ENCODE measurements at places on chromosomes 2 and 18. TPM values are rescaled to one million over a fixed set of nuclear protein-coding genes. Genes with fewer than 3 reads are reported as not detected.

The SERPINB3 gene
- not detected for total RNA-seq

The RGPD8 gene
- total RNA-seq = 16.4 TPM

The M1AP gene
- total RNA-seq = not detected

GRCh38 chr2:3768960-3769765, 65.8 kb downstream of the DCDC2C start:
- DNase-seq = no peak
- no peaks in the 10 kb centered on the region for H3K4me1 ChIP-seq
- no peak overlapping the region for H3K4me3 ChIP-seq

The PDE1A gene
- 40.0 TPM for total RNA-seq

- DNase-seq = no peak
- no peaks in the 10 kb centered on the region for H3K4me1 ChIP-seq
- H3K27me3 ChIP-seq = no peaks in the 10 kb centered on the region
- no peaks in the 10 kb centered on the region for H3K36me3 ChIP-seq
- H3K27ac ChIP-seq = no peak overlapping the region
These were observed 27.9 kb upstream of the TTR start for GRCh38 chr18:31563778-31564177.

The SALL3 gene
- not detected for total RNA-seq

The DOK1 gene
- total RNA-seq = 34.2 TPM

DNA sequence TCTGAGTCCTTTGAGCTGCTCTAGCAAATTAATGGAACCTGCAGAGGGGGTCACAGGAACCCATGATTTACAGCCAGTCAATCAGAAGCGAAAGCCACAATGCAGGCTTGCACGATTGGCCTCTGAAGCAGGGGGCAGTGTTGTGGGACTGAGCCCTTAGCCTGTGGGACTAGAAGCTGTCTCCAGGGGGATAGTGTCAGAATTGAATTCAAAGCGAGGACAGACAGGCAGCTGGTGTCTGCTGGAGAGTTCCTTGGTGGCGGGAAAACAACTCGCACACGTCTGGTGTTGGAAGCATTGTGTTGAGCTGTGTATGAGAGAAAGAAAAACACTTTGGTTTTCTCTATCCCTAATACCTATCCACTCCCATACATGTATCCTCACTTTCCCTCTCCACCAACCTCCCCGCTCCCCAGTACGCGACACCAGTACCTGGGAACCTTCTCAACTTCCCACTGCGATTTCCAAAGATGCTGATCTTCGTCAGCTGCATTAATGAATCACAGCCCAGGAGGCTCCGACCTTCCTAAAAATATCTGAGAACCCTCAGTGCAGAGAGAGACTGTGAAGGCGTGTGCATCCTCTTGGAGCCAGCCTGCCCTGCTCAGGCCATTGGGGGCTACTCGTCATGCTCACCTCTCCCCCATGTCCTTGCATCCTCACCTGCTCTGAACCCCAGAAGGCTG, 88.2 kb downstream of the HS1BP3 start:
- no peak overlapping the region for H3K4me3 ChIP-seq
- no peaks in the 10 kb centered on the region for H3K4me1 ChIP-seq
- no peaks in the 10 kb centered on the region for H3K36me3 ChIP-seq
- H3K27me3 ChIP-seq = no peaks in the 10 kb centered on the region
- DNase-seq = no peak

- H3K4me3 ChIP-seq = no peak overlapping the region
- no peak overlapping the region for H3K27ac ChIP-seq
- H3K36me3 ChIP-seq = peaks cover 30% of the 10 kb centered on the region
- H3K4me1 ChIP-seq = no peaks in the 10 kb centered on the region
These were observed 17.9 kb downstream of the CYP26B1 start for GRCh38 chr2:72129681-72130340.

DNA sequence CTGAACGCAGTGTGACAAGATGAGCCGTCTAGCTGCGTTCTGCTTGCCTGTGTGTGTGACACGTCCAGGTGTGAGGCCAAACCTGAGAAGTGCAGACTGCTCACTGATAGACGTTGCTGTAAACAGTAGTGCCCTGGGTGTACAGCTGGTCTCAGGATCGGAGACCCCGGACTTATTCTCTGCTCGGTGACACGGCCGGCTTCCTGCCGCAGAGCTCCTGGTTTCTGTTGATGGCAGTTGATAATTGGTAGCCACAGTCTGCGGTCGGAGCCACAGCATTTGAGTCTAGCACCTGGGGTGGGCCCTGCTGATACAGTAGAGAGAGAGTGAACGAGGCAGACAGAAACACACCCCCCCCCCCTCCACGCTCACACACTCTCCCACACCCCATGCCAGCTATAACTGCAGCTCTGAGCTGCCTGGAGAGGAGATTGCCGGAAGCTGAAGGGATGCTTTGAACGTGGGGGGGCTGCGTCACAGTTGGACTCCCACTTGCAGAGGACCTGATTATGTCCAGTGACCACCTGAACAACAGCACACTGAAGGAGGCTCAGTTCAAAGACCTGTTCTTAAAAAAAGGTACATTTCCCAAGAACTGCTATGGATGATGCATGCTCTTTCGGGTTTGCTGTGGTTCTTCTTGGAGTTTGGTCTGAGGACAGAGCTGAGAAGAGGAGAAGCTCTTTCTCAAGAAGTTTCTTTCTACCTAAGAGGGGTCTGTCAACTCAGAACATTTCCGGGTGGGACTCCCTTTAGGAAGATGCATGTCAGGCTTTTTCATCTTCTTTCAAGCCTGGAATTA, 114.0 kb downstream of the FAM210A start:
- no peak for DNase-seq
- no peaks in the 10 kb centered on the region for H3K27me3 ChIP-seq
- peak overlapping the region; percentile 72 for H3K27ac ChIP-seq
- peak overlapping the region; percentile 37 for H3K4me3 ChIP-seq
- H3K36me3 ChIP-seq = no peaks in the 10 kb centered on the region

- no peak overlapping the region for H3K27ac ChIP-seq
- no peak for DNase-seq
- no peak overlapping the region for H3K4me3 ChIP-seq
- H3K27me3 ChIP-seq = no peaks in the 10 kb centered on the region
- H3K4me1 ChIP-seq = no peaks in the 10 kb centered on the region
- no peaks in the 10 kb centered on the region for H3K36me3 ChIP-seq
These were observed 70.3 kb downstream of the CHST9 start for GRCh38 chr18:27114842-27115241.

The SH3YL1 gene
- 32.0 TPM for total RNA-seq

The KATNAL2 gene
- 4.8 TPM for total RNA-seq

DNA sequence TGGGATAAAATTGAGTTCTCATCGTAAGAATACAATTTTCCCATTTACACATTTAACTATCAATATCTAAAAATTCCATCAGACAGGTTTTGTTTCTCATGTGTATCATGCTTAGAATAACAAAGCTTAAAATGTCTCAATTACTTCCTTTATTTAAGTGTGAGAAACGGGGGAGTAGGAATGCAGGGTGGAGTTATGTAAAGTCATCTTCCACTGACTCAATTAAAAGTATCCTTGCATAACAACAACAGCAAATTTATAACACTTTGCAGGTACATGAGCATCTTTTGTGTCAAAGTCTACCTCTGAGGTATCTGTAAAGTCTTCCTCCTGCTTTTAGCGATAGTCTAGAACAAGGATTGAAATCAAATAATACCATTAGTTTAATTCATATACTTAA, 327.1 kb downstream of the EPHA4 start:
- H3K27ac ChIP-seq = no peak overlapping the region
- H3K36me3 ChIP-seq = no peaks in the 10 kb centered on the region
- DNase-seq = no peak
- H3K4me1 ChIP-seq = no peaks in the 10 kb centered on the region
- H3K27me3 ChIP-seq = no peaks in the 10 kb centered on the region

The SMAD7 gene
- total RNA-seq = 56.8 TPM

The SRSF7 gene
- 85.5 TPM for total RNA-seq

The ALK gene
- 0.90 TPM for total RNA-seq

Measured in tibial nerve (tissue), 4 donors.